ENCODE measurements at places on chromosomes 7 and 10. TPM values are rescaled to one million over a fixed set of nuclear protein-coding genes. Genes with fewer than 3 reads are reported as not detected.

TIAL1 gene
- 97.6 TPM for total RNA-seq

HSPA12A gene
- total RNA-seq = 86.9 TPM

AKR1C3 gene
- 192 TPM for total RNA-seq

PIP gene
- not detected for total RNA-seq

ANKRD30A gene
- total RNA-seq = 3.5 TPM

ING3 gene
- 14.3 TPM for total RNA-seq

POP7 gene
- total RNA-seq = 25.9 TPM

NHLRC2 gene
- 33.7 TPM for total RNA-seq

MYL7 gene
- not detected for total RNA-seq

ADRB1 gene
- total RNA-seq = 14.1 TPM

LIPN gene
- total RNA-seq = 0.74 TPM

NKX6-2 gene
- total RNA-seq = not detected

ABHD11 gene
- 14.3 TPM for total RNA-seq

HOGA1 gene
- 3.8 TPM for total RNA-seq

MYO1G gene
- 8.7 TPM for total RNA-seq

PRTFDC1 gene
- total RNA-seq = 2.7 TPM

OR2A5 gene
- not detected for total RNA-seq

SFRP4 gene
- total RNA-seq = 64.3 TPM

GPR85 gene
- total RNA-seq = 1.1 TPM

TSPAN33 gene
- total RNA-seq = 9.7 TPM

PIK3AP1 gene
- total RNA-seq = 17.7 TPM
